Natural killer cell (primary cell): ENCODE measurements at places on chromosomes 12 and 14. TPM values are rescaled to one million over a fixed set of nuclear protein-coding genes. Genes with fewer than 3 reads are reported as not detected.

DNA sequence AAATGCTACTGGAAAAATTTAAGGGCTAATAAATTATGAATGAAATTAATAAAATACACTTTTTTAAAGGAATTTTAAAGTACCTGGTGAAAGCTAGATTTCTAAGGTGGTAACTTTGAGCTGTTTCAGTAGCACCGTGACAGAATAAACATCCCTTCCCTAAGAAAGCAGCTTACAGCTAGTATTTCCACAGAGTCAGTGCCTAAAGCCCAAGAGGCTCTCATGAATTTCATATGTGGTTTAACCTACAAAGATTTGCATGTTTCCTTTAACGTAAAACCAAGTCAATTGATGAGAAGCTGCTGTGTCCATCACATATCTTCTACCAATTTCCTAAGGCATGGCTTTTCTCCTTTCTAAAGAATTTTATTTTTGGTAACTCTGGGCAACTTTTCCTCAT, 56.8 kb downstream of the IFNG start:
- DNase-seq, result no peak

GRCh38 chr14:67610491-67610890, 9.2 kb upstream of the ARG2 start:
- DNase-seq, result no peak

- DNase-seq, result no peak
These were observed 1.4 kb downstream of the NYNRIN start for GRCh38 chr14:24399999-24400718.

GRCh38 chr14:81164167-81164774, 56.5 kb downstream of the GTF2A1 start:
- no peak for DNase-seq

DNA sequence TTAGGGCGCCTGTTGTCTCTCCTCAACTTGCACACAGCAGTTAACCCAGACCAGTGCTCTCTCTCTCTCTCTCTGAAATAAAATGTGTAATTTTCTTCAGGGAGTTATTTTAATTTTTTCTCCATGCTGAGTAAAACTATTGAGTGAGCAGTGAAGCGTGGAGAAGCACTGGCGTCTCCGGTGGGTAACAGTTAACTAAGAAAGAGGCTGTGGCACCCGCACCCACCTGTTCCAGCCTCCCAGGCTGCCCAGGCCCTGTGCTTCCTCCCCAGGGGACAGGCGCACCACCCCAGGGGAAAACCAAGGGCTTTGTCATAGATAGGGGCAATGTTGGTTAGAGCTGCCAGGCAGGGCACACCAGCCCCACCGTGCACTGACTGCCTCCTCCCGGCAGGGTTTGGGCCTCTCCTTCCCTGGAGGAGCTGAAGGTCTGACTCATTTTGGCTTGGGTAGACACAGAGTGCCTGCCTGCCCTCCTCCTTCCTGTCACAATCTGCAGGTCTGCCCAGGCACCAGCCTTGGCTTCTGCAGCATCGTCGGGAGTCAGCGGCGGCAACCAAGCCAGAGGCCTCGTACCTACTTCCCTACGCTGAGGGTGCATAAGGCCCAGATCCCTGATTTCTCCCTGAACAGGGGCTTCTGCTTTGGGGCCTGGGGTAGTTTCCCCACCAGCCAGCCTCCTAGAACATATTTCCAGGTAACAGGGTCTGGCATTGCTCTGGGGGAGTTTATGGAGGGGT, 3.9 kb downstream of the HOXC5 start:
- DNase-seq, result no peak

GRCh38 chr12:117528538-117528937, 167.1 kb upstream of the NOS1 start:
- DNase-seq, result no peak

GRCh38 chr14:98871796-98872195, 400.2 kb downstream of the BCL11B start:
- DNase-seq, result no peak

DNA sequence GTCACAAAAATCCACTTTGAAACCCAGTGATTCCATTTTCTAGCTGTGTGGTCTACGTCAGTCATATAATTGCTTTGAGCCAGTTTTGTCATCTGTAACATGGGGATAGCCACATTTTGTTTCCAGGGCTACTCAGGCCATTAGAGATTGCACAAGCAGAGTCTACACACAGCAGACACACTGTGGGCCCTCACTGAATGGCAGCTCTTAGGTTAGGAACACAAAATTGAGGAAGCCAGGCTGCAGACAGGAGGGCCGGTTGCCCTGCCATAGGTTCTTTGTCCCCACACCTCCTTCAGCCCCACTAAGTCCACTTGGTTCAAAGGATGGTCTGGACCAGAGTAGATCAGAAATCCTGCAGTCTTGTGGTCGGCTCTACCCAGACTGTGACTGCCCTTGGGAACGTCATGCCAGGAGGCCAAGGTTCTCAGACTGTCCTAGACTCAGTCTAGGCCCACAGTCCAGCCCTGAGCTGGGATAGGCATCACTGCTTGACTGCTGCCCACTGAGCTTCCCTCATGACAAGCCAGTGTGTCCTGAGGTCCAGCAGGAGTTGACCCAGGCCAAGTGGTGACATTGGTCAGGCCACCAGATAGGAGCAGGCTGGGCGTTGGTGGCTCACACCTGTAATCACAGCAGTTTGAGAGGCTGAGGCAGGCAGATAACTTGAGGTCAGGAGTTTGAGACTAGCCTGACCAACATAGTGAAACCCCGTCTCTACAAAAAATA, 3.8 kb upstream of the MYH7 start:
- no peak for DNase-seq

- no peak for DNase-seq
These were observed 135.2 kb upstream of the SLC38A2 start for GRCh38 chr12:46507766-46508165.

- DNase-seq, result no peak
These were observed 191.7 kb upstream of the GSC start for GRCh38 chr14:94961386-94962165.

The ATXN2 gene
- 44.9 TPM for total RNA-seq
